ENCODE measurements at places on chromosomes 2 and 18. TPM values are rescaled to one million over a fixed set of nuclear protein-coding genes. Genes with fewer than 3 reads are reported as not detected.

GRCh38 chr2:189952536-189953109 is 109.9 kb downstream of the MSTN start:
- no peak for DNase-seq

Gene FBXO15
- total RNA-seq = 0.83 TPM

GRCh38 chr2:100412881-100413321 is 4.6 kb downstream of the CHST10 start:
- no peak for DNase-seq

GRCh38 chr2:875687-876615 is 74.7 kb upstream of the SNTG2 start:
- DNase-seq = no peak

Gene FNDC4
- total RNA-seq = 0.10 TPM

Gene DPP4
- 99.9 TPM for total RNA-seq

Gene GALNT5
- total RNA-seq = not detected

GRCh38 chr2:53509831-53510388 is 257.7 kb upstream of the CHAC2 start:
- no peak for DNase-seq

DNA sequence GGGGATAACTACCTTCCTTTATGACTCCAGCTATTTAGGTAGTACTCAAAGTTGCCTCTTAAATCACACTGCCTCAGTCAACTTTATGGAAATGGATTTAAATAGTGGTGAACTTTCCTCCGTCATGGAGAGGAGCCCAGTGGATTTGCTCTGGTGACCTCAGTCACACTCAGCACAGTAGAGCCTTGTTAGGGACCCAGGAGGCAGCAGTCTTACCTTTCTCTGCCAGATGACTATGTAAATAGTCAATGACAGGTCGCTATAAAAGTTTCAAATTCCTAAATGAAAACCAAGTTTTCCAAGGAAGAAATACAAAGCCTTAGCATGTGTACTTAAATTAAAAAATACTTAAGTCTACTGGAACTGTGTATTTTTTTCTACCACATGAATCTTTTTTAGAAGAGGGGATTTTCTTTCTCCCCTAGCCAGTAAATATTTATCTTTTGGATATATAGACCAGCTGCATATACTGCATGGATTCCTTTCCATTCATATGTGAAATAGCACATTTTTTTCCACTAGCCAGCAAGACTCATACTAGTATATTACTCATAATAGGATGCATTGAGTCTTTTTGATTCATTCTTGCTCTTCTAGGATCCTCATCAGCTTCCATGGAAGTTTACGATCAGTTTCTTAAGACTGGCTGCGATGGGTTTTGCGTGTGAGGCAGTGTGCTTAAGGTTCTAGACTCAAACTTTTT is 147.1 kb downstream of the FMNL2 start:
- no peak for DNase-seq

DNA sequence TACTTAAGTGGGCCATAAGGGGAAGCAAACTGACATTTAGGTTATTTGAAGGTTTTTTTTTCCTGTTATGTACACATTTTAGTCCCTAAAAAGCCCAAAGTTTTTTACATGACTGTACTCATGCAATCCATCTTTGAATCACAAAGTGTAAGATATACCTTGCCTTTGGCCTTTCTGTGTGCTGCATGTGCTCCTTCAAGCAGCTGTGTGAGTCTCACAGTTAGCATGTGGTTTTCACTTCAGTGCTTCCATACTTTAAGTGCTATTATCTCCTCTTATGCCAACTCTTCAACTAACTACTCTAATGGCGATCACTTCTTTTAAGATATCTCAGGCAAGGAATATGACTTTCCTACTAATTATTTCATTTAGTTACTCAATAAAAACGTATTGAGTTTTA is 597.1 kb upstream of the ACVR2A start:
- no peak for DNase-seq

Gene MSTN
- not detected for total RNA-seq

DNA sequence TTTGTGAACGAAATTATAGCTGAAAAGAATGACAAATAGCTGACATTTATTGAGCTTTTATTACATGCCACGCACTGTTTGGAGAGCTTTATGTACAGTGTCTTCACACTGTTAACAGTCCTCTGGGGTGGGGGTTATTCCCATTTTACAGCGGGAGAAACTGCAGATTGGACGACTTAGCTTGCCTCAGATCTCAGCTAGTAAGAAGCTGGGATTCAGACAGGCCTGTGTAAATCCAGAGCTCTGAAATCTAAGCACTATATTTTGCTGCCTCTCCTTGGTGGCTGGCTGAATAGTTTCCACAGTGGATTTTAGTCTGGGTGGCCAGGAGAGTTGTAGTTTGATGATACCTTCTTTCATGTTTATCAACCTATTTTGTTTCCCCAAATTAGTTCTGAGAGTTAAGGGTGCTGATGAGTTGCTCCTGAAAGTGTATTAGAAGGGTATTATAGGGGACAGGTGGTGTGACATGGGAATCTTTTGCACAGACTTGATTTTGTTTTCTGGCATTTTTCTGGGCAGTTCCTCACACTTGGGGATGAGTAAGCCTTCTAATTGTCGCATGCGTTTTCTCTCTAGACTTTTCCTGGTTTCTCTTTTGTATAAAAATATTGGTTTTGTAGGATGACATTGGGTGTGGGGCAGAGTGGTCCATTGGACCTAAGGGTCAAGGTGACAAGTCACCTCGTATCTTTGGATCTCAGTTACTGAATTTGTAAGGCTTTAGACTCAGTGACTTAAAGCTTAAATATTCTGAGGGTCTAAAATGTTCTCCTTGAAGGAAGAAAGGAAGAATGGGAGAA is 1.5 kb downstream of the ACSL3 start:
- DNase-seq = no peak

DNA sequence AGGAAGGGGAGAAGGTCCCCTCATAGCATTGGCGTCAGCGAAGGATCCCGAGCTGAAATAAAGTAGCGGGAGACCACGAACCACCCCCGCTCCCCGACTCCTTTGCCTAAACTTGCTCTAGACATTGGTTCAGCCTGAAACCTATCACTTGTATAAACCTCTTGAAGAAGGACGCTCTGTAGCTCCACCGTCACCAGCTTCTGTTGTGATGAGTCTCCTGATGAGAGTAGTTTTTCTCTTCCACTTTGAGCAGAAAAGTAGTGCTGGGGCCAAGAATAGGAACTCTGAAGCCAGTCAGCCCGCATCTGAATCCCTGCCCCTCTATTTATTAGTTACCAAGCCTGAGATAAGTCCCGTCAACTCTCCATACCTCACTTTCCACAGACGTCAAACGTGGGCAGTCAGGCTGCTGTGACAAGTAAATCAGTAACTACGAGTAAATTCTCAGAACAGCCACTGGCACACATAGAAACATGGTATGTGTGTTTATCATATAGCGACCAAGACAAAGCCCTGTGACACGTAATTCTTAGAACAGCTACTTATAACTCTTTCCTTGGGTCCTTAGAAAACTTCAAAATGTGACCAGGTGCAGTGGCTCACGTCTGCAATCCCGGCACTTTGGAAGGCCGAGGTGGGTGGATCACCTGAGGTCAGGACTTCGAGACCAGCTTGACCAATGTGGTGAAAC is 61.7 kb downstream of the CD226 start:
- no peak for DNase-seq

- DNase-seq = no peak
Measured at GRCh38 chr2:158567208-158567607, 110.5 kb downstream of the PKP4 start.

Gene GKN2
- not detected for total RNA-seq

DNA sequence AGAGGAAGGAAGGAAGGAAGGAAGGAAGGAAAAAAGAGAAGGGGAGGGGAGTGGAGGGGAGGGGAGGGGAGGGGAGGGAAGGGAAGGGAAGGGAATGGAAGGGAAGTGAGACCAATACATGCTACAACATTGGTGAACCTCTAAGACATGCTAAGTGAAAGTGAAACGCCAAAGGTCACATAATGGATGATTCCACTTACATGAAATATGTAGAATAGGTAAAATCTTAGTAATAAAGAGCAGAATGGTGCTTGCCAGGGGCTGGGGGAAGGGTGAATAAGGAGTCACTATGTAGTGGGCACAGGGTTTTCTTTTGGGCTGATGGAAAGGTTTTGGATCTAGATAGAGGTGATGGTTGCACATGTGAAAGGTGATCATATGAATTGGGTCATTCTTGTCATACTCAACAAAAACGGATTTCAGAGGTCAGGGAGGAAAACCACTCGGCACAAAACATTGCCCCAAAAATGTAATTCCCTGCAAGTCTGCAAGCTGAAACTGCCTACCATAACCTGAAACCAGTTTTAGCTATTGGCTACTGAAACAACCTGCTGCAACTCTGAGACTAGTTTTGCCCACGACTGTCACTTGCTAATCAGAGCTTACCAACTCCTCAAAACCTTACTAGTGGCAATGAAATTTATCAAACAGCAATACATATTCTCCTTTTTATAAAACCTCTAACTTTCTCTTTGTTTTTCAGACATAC is 59.2 kb downstream of the CCDC141 start:
- DNase-seq = no peak

GRCh38 chr18:8188184-8188583 is 421.1 kb upstream of the RAB12 start:
- no peak for DNase-seq

- no peak for DNase-seq
Measured at GRCh38 chr18:64618390-64618789, 469.5 kb upstream of the LINC00305 start.

- no peak for DNase-seq
Measured at GRCh38 chr2:53286345-53286744, 481.3 kb upstream of the CHAC2 start.

Gene PPP1R7
- 118 TPM for total RNA-seq

GRCh38 chr2:143779021-143779420 is 649.8 kb downstream of the ARHGAP15 start:
- no peak for DNase-seq

- no peak for DNase-seq
Measured at GRCh38 chr2:239421851-239422250, 21.0 kb upstream of the HDAC4 start.

DNA sequence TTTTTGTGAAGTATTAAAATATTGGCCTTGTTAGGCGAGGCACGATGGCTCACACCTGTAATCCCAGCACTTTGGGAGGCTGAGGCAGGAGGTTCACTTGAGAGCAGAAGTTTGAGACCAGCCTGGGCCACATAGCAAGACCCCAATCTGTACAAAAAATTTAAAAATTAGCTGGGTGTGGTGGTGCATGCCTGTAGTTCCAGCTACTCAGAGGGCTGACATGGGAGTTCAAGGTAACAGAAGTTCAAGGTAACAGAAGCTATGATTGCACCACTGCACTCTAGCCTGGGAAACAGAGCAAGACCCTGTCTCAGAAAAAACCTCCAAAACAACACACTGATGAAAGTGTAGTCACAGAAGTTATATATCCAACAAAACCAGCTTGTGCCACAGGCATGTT is 39.8 kb downstream of the IMPA2 start:
- no peak for DNase-seq

DNA sequence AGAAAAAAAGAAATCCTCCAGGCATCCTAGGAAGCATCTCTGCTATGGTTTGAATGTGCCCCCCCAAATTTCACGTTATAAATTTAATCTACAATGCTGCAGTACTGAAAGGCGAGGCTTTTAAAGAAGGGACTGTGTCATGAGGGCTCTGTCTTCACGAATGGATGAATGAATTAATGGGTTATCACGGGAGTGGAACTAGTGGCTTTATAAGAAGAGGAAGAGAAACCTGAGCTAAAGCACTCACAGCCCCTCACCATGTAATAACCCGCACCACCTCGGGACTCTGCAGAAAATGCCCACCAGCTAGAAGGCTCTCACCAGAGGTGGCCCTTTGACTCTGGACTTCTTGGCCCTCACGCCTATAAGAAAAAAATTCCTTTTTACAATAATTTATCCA is 27.6 kb downstream of the RNU4ATAC start:
- no peak for DNase-seq

DNA sequence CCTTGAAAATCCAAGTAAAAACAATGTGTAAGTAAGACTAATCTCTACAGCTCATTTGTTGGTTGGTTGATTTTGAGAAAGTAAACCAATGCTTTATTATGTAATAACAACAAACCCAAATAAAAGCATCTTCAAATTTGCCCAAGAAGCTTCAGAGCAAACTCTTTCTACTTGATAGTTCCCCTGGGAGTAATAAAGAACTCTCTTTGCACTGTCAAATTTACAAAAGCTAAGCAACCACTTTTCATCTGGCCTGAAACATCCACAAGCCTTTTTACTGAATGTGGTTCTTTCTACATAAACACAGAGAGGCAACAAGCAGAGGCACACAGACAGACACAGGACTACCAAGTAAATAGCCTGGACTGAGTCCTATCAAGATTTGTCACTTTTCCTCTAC is 28.8 kb upstream of the CACNB4 start:
- no peak for DNase-seq

Gene SIX2
- total RNA-seq = not detected

Gene CRYGD
- not detected for total RNA-seq

DNA sequence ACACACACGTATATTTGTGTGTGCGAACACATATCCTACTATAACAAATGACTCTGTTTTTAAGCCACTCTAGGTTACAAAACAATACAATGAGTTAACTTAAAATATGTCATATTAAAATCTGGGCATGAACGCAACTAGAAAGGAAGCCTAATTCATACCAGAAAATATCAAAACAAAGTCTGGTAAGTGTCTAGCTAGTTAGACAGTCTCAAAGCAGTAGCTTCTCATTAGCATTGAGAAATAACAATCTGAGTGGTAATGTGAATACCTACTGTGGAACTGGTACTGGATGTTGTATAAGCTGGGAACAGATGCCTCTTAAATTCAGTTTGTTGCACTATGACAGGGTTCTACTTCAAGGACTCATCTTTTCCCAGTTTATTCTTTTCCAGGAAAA is 32.5 kb upstream of the WIPF1 start:
- DNase-seq = no peak

Gene PDCD1
- 69.1 TPM for total RNA-seq

DNA sequence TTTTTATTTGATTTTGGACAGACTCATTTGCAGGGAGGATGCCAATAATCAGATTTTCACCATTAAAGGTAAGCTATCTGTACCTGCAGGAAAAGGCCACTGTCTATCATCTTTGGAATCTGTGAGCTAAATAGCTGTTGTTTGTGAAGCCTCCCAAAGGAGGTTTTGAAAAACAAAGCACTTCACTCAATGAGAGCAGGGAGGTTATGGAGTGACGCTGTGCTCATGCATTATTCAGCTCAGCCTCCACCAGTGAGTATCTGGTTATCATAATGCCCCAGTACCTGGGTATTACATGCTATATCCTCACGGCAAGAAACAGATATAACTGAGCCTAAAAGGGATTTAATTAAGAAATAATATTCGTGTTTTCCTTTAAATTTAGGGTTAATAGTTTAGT is 189.6 kb upstream of the PIK3C3 start:
- DNase-seq = no peak

Data from activated T-helper 1 cell treated with anti-CD3 and anti-CD28 coated beads, Interleukin-12 subunit alpha, Interleukin-12 subunit beta, Interleukin-2, Interleukin-4 antibody, amounts not matched to agents 30 ng/mL and 10 ng/mL and 1 ng/mL, durations not matched to agents 14 hours and 24 hours and 36 hours (primary cell).